Activated CD8-positive, alpha-beta memory T cell treated with anti-CD3 and anti-CD28 coated beads for 48 hours (primary cell): ENCODE measurements at places on chromosomes 13 and 19.

- no peak for DNase-seq
Measured at GRCh38 chr13:102693776-102694175, 1.1 kb downstream of the METTL21C start.

GRCh38 chr19:50393589-50393988 lies 9.4 kb downstream of the POLD1 start:
- no peak for DNase-seq

- DNase-seq, result no peak
Measured at GRCh38 chr13:99968521-99969452, 2.8 kb downstream of the ZIC5 start.

GRCh38 chr13:111907341-111907880 lies 159.5 kb upstream of the SOX1 start:
- no peak for DNase-seq

DNA sequence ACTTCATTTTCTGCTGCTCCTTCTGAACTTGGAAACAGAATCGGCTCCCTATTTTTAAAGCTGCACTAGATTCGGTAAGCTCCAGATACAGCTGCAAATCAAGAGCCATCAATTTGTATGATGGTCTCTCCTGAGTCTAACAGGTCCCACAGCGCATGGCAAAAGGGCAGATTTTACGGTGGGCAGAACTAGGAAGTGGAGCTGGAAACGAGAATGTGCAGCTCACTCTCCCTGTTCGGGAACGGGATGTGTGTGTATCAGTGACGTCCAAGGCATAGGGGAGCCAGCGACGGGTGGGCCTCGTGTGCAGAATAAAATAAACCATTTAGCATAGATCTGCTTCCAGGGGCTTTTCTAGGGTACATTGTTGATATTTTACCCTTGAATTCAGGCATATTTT lies 74.2 kb downstream of the COL4A1 start:
- no peak for DNase-seq

DNA sequence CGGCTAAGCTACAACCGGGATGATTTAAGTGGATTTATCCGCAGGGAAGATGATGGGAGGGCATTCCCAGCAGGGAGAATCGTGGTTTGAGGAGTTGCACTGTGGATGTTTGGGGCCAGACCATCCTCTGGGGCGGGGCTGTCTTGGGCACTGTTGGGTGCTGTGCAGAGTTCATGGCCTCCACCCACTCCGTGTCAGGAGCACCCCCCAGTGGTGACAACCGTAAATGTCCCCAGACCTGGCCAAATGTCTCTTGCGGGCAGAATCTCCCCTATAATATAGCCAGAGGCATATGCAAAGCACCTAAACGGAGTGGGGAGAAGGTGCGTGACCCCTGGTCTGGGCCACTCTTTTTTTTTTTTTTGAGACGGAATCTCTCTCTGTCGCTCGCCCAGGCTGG lies 40.2 kb downstream of the SMIM24 start:
- DNase-seq, result no peak

DNA sequence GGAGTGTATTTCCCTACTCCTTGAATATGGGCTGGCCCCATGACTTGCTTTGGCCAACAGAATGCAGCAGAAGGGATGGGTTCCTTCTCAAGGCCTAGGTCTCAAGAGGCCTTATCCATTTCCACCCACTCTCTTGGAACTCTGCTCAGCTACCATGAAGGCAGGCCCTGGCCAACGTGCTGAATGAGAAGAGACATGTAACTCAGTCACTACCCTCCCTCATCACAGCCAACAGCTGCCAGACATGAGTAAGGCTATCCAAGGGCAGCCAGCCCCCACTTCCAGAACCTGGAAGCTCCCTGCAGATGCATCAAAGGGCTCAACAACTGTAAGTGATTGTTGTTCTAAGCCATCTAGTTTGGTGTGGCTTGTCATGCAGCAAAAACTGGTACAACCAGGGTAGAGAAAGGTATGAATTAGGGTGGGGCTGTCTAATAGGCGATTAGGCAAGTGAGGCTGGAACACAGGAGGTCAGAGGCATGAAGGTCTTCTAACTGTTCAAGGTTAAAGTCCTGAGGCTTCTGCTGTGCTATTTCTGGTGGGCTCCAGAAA lies 1.4 kb upstream of the RASL11A start:
- no peak for DNase-seq

GRCh38 chr19:18044825-18045304 lies 36.9 kb downstream of the ARRDC2 start:
- peak; percentile 72 for DNase-seq

GRCh38 chr13:32179708-32180107 lies 135.5 kb downstream of the ZAR1L start:
- DNase-seq, result no peak

DNA sequence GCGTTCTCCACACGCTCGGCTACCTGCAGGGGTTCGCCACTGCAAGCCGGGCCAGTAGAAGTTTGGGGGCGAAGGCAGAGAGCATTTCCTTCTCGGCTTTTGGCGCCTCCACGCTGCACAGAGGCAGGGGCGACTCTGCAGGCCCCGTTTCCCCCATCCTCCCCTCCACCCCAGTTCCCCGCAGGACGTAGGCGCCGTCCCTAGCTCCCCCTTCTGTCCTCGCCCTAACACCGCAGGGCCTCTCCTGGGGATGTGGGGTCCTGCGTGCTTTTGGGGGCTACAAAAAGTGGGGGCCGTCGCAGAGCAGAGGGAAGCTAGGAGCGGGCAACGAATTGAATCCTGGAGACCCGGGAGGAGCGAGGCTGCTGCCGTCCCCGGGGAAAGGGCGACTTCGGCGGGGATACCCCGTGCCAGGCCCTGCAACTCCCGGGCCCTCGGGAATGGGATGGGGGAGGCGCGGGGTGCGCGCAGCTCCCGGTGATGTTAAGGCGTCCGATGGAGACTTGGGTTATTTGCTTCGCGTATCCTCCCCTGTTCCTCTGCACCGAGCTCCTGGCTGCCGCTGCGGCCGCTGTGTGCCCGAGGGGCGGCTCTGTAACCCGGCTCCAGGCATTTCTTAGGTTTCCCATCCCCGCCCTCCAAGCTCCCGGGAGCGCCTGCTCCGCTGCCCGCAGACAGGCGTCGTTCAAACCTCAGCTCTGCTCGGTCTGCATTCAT lies 255.9 kb upstream of the SOX21 start:
- DNase-seq, result no peak

DNA sequence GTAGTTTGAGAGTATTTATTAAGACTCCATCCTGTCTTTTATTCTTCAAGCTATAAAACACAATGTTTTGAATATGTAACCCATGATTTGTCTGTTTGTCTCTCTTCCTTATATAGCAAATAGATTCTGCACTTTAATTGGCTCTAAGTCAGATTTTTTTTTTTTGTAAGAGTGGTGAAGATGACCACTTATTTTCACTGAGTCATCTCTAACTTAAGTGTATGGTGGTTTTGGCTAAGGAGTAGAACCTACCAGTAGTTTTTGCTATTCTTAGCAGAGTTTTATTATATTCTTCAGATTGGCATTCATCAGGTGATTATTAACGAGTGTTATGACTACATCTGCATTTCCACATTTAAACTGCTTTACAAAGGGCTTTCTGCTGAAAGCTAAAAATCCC lies 194.7 kb downstream of the LMO7 start:
- no peak for DNase-seq

DNA sequence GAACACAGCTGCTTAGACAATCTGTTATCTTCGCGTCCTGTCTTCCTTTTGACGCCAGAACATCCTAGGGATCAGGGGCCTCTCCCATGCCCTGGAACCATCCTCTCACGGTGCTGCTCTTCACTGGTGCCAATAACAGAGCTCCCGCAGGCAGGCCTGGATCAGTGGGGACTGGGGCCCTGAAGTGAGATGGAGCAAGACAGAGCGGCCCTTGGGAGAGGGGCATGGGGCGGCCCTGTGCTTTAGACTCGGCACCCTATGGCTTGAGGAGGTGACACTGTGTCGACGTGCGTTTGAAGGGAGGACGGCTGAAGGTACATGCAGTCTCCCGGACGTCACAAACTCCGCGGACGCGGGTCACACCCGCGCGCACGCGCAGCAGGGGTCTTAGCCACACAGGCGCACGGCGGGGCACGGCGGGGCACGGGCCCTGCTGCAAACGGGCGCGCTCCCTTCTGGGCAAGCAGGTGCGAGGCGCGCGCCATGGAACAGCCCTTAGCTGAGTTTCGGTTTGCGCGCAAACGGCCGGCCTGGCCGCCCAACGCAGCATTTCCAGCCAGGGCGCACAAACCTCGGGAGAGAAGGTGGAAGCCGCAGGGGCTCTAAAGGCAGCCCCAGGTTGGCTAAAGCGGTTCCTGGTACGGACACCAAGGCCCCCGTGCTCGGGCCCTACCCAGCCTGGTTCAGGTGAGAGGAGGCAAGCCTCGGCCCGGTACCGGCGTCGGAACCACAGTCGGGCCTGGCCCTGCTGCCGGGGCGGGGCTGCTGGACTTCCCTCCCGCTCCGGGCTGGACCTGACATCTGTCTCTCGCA lies 16.5 kb upstream of the RNF17 start:
- DNase-seq, result no peak

DNA sequence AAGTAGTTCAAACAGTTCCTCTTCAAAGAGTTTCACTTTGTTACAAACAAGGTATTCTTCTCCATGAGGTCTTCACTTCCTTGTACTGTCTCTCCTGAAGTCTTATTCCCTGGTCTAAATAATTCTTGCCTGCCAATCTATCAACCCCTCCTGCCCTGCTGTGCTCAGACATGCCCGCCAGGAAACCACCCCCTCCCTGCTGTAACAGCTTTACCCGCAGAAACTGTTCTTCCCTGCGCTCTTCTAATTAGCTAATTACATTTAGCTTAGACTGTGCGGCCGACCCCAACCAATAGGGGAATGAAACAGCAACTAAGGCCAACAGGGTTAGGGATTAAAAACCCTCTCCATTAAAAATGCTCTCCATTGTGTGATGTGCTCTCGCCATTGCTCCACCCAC lies 46.7 kb downstream of the ZNF846 start:
- DNase-seq, result no peak

GRCh38 chr13:27619093-27619727 lies 1.1 kb downstream of the LNX2 start:
- DNase-seq, result no peak

- no peak for DNase-seq
Measured at GRCh38 chr19:1690699-1691307, 38.4 kb upstream of the TCF3 start.

DNA sequence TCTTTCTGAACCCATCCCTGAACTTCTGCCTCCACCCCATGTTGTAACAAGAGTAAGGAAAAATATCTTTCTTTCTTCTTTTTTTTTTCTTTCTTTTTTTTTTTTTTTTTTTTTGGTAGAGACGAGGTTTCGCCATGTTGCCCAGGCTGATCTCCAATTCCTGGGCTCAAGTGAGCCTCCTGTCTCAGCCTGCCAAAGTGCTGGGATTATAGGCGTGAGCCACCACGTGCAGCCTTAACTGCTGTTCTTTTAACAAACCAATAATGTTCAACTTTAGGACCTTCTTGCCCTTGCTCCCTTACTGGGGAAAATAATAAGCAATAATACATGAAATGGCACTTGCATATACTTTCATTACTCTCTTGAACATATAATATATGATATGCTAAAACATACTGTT lies 19.6 kb downstream of the GPR183 start:
- no peak for DNase-seq

GRCh38 chr13:45527699-45528462 lies 63.1 kb downstream of the COG3 start:
- no peak for DNase-seq

DNA sequence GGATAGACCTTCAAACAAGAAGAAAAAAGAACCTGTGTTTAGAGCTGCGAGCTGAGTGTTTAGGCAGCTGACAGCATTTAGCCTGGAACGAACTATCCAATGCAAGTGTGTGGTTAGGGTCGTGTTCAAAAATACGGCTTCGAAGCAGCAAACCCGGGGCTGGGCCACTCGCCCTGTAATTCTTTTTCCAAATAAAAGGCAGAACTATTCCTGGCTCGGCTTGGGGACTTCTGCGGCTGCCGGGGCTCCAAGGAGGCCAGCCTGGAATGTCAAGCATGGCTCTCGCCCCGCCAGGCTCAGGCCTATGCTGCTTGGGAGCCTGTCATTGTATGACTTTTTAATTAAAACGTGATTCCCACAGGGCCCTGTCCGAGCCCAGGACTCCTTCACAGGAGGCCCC lies 51.7 kb upstream of the KLF2 start:
- DNase-seq, result no peak

DNA sequence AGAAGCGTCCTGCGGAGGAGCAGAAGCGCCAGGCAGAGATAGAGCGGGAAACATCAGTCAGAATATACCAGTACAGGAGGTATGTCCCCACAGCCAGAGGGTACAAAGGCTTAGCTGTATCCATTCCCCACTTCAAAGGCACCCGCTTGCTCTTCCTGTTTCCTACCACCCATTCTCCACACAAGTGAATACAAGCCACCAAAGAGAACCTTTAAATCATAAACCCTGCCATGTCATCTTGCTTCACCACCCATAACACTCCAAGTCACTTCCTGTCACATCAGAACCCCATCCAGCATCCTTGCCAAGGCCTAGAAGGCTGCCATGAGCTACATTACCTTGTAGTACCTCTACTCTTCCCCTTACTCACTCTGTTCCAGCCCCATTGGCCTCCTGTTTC lies 205.8 kb downstream of the LMO7 start:
- no peak for DNase-seq

DNA sequence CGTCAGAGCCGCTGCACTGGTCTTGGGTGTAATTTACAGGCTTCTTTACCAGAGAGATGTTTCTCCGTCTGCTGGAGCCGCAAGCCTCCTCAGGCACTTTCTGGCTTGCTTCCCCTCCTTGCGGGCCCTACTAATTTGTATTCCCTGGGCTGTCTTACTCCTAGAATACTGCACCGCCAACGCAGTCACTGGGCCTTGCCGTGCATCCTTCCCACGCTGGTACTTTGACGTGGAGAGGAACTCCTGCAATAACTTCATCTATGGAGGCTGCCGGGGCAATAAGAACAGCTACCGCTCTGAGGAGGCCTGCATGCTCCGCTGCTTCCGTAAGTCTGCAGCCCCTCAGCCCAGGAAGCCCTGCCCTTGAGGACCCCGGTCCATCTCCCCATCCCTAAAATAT lies 14.1 kb upstream of the C19orf33 start:
- no peak for DNase-seq

- DNase-seq, result no peak
Measured at GRCh38 chr13:25175431-25175830, 3.3 kb upstream of the AMER2 start.

DNA sequence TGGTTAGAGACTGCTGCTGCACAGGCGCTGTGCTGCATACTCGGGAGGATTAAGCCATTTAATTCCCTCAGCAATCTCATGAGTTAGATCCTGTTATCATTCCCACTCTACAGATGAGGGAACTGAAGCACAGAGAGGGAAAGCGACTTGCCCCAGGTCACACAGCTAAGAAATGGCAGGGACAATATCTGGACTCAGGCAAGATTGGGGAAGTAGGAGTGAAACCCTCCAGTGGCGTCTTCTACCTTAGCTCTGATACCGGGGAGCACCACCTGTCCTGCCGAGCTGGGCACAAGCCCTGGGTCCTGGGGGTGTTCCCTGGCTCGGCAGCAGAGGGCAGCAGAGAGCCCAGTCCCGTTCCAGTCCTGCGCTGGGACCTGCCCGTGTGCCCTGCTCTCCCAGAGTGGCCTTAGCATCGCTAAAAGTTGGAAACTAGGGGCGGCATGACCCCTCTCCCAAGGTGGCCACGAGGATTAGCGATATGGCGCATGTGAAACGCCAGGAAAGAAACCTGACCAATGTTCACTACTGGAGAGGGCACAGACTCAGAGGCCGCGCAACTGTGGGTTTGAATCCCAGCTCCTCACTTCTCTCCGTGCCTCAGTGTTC lies 20.5 kb downstream of the CYTH2 start:
- DNase-seq, result peak; percentile 65
